T-cell (primary cell): ENCODE measurements at places on chromosomes 2 and 18. TPM values are rescaled to one million over a fixed set of nuclear protein-coding genes. Genes with fewer than 3 reads are reported as not detected.
A peak's percentile ranks its signal among the peaks of the same experiment; 100 is the strongest.

DNA sequence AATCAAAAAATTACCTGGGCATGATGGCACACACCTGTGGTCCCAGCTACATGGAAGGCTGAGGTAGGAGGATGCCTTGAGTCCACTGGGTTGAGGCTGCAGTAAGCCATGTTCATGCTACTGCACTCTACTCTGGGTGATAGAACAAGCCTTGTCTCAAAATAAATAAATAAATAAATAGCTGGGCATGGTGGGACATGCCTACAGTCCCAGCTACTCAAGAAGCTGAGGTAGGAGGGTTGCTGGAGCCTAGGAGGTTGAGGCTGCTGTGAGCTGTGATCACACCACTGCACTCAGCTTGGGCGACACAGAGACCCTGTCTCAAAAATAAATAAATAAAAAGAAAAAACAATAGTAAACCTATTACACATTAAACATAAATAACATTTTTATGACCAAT lies 3.0 kb downstream of the AP1S3 start:
- H3K4me3 ChIP-seq, result no peak overlapping the region
- H3K27me3 ChIP-seq, result no peaks in the 10 kb centered on the region
- H3K27ac ChIP-seq, result no peak overlapping the region
- DNase-seq, result no peak
- peaks cover 15% of the 10 kb centered on the region for H3K4me1 ChIP-seq

- peaks cover 2% of the 10 kb centered on the region for H3K27me3 ChIP-seq
- no peak overlapping the region for H3K4me3 ChIP-seq
- no peaks in the 10 kb centered on the region for H3K36me3 ChIP-seq
Observed at GRCh38 chr2:138294451-138294850, 207.1 kb upstream of the SPOPL start.

The TEKT4 gene
- not detected for total RNA-seq

The RAD51AP2 gene
- not detected for total RNA-seq

DNA sequence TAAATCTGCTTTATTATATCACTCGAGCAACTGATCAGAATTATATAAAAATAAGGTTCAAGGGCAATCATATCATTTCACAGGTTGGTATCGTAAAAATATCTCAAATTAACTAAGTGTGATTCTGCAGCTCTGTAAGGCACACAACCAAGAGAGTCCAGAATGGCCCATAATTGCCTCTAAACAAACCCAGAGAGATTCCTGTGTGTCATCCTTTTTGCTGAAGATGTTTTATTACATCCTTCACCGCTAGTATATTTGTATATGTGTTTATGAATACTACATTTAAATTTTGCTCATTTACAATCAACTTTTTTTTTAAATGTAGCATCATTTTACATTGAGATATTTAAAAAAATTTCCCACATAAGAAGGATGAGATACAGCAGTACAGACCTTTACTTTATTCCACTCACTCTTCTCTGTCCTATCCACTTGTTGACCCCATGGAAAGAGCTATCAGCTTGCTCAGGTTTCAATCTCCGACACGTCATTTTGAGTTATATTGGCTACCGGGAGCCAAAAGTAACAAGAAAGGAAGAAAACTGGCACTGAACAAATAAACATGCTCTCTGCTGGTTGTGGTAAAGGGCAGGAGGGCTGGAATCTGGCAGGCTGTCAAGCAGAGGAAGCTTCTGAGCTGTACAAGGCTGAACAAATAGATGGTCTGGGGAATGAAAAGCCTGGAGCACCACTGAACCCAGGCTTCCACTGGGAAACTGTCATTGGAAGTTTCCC lies 23.1 kb downstream of the PLA2R1 start:
- H3K27me3 ChIP-seq, result peaks cover 9% of the 10 kb centered on the region
- H3K36me3 ChIP-seq, result no peaks in the 10 kb centered on the region
- no peak overlapping the region for H3K27ac ChIP-seq
- no peak for DNase-seq
- H3K4me1 ChIP-seq, result no peaks in the 10 kb centered on the region
- no peak overlapping the region for H3K4me3 ChIP-seq

The KCNIP3 gene
- total RNA-seq, result not detected

DNA sequence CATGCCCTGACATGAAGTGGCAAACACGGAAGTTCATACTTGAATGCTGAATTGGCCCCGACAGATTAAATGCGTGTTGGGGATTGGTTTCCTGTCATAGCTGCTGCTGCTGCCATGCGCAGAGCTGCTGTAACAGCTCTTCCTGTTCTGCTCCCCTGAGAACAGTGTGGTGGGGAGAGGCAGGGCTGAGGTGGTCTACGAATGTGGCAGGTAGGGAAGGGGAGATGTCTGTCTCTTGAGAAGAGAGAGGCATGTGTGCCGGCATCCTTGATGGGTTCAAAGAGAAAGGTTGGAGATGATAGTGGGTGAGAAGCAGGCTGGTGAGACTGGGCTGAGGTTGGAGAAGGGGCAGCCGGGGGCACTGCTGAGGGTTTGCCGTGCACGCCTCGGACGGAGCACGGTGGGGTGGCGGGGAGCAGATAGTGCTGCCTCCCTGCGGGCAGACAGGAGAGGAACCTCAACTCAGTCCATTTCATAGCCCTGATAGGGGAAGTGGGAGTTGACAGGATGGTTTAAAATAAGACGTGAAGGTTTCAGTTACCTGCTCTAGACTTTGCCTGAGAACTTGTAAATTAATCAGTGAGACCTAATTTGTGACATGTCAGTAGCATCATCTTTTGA lies 46.1 kb downstream of the TMEM185B start:
- peaks cover 3% of the 10 kb centered on the region for H3K36me3 ChIP-seq
- H3K4me1 ChIP-seq, result peaks cover 44% of the 10 kb centered on the region
- peak; percentile 85 for DNase-seq

The NEUROD1 gene
- total RNA-seq, result not detected

The ZRANB3 gene
- 4.7 TPM for total RNA-seq

The CD8B gene
- 139 TPM for total RNA-seq

- peaks cover 40% of the 10 kb centered on the region for H3K4me1 ChIP-seq
- no peak for DNase-seq
- H3K36me3 ChIP-seq, result peaks cover 34% of the 10 kb centered on the region
- no peaks in the 10 kb centered on the region for H3K27me3 ChIP-seq
- peak overlapping the region; percentile 55 for H3K27ac ChIP-seq
Observed at GRCh38 chr2:64637000-64637635, 16.6 kb downstream of the SERTAD2 start.

DNA sequence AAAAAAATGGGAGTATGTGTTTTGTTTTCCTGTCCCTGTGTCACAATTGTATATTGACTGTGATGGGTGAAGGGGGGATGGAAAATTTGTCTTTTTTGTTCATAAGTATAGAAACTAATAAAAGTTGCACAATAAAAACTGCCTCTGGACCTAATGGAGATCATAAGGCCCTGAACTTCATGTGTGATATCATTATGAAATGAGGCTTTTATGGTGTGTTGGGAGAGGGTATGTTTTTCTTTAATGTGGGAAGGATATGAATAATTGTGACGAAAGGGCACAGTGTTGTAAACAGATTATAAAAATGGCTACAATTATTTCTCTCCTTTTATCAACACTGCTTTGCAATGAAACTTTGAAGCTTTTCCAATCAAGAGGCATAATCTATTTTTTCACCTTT lies 1889.3 kb upstream of the CELF4 start:
- no peaks in the 10 kb centered on the region for H3K27me3 ChIP-seq
- H3K36me3 ChIP-seq, result no peaks in the 10 kb centered on the region
- H3K4me1 ChIP-seq, result no peaks in the 10 kb centered on the region
- no peak overlapping the region for H3K27ac ChIP-seq
- DNase-seq, result no peak

The INHBB gene
- total RNA-seq, result not detected

- DNase-seq, result no peak
- no peaks in the 10 kb centered on the region for H3K27me3 ChIP-seq
- no peak overlapping the region for H3K4me3 ChIP-seq
- no peaks in the 10 kb centered on the region for H3K36me3 ChIP-seq
Observed at GRCh38 chr2:173054466-173054865, 21.2 kb upstream of the MAP3K20 start.

The FAM161A gene
- total RNA-seq, result 4.1 TPM

GRCh38 chr2:48760826-48761225 lies 5.3 kb upstream of the LHCGR start:
- DNase-seq, result no peak
- no peak overlapping the region for H3K27ac ChIP-seq
- H3K27me3 ChIP-seq, result peaks cover 5% of the 10 kb centered on the region
- H3K4me3 ChIP-seq, result no peak overlapping the region
- H3K36me3 ChIP-seq, result no peaks in the 10 kb centered on the region

The ASAP2 gene
- total RNA-seq, result 0.10 TPM

DNA sequence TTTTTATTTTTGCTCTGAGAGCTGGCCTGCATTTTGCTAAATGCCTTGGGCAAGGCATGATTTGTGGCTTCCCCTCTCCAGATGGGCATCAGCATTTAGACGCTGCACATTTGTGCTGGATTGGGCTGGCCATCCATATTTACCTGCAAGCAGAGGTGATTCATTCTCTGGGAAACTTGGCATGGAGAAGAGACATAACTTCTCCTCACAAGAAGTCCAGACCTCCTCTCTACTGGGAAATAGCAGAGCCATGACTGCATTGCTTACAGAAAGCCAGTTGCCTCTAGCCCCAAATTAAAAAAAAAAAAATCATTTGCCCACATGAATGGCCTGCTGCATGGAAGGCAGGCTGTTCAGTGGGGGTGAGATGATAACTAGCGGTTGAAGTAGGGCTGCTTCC lies 120.1 kb downstream of the ACTR3 start:
- H3K4me3 ChIP-seq, result no peak overlapping the region
- H3K27ac ChIP-seq, result no peak overlapping the region
- no peak for DNase-seq
- peaks cover 4% of the 10 kb centered on the region for H3K27me3 ChIP-seq
- H3K4me1 ChIP-seq, result no peaks in the 10 kb centered on the region

The SLC4A3 gene
- total RNA-seq, result 0.08 TPM
